ENCODE measurements at places on chromosomes 6 and 20. TPM values are rescaled to one million over a fixed set of nuclear protein-coding genes. Genes with fewer than 3 reads are reported as not detected.
A peak's percentile ranks its signal among the peaks of the same experiment; 100 is the strongest.

The TBC1D22B gene
- total RNA-seq: 9.1 TPM

The SIRPA gene
- total RNA-seq: 15.3 TPM

The SUMO4 gene
- 1.6 TPM for total RNA-seq

The VGLL2 gene
- total RNA-seq: not detected

The MDC1 gene
- total RNA-seq: 75.8 TPM

The PHACTR3 gene
- not detected for total RNA-seq

The SPTLC3 gene
- not detected for total RNA-seq

The IRF4 gene
- 1.2 TPM for total RNA-seq

The MCHR2 gene
- not detected for total RNA-seq

The WFDC5 gene
- not detected for total RNA-seq

The HAO1 gene
- total RNA-seq: 0.12 TPM

GRCh38 chr20:19920381-19921138 lies 96.6 kb upstream of the NAA20 start:
- no peak overlapping the region for H3K4me3 ChIP-seq
- no peaks in the 10 kb centered on the region for H3K36me3 ChIP-seq
- no peaks in the 10 kb centered on the region for H3K27me3 ChIP-seq
- H3K27ac ChIP-seq: no peak overlapping the region

- no peaks in the 10 kb centered on the region for H3K4me1 ChIP-seq
- no peaks in the 10 kb centered on the region for H3K36me3 ChIP-seq
- no peak overlapping the region for H3K4me3 ChIP-seq
- H3K27me3 ChIP-seq: no peaks in the 10 kb centered on the region
- DNase-seq: no peak
These were observed 174.8 kb upstream of the ARG1 start for GRCh38 chr6:131398176-131398575.

- H3K4me1 ChIP-seq: no peaks in the 10 kb centered on the region
- H3K4me3 ChIP-seq: no peak overlapping the region
These were observed 8.5 kb upstream of the ANGPT4 start for GRCh38 chr20:924639-925038.

GRCh38 chr20:40635971-40636370 lies 53.1 kb downstream of the MAFB start:
- no peaks in the 10 kb centered on the region for H3K4me1 ChIP-seq
- no peak overlapping the region for H3K27ac ChIP-seq
- H3K27me3 ChIP-seq: peaks cover 16% of the 10 kb centered on the region
- H3K4me3 ChIP-seq: no peak overlapping the region
- H3K36me3 ChIP-seq: no peaks in the 10 kb centered on the region
- DNase-seq: no peak

DNA sequence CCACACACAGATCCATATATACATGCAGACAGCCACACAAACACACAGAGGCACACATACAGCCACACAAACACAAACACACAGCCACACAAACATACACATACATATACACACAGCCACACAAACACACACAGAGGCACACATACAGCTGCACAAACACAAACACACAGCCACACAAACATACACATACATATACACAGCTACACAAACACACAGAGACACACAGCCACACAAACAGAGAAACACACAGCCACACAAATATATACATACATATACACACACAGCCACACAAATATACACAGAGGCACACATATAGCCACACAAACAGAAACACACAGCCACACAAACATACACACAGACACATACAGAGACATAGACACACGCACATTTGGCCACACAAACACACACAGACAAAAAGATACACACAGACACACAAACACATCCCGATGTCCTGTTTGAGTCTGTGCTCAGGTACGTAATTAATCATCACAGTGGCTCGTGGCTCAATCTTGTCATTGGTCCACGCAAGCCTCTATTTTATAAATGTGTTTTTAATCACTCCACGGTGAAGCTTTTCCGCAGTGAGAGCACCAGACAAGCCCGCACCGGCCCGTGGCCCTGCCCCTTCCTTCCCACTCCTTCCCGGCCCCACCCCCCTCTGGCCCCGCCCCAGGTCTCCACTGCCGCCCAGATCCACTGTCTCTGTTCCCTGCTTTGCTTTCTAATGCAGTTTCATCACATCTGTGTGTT lies 135.3 kb downstream of the CDH4 start:
- no peaks in the 10 kb centered on the region for H3K27me3 ChIP-seq
- no peak overlapping the region for H3K4me3 ChIP-seq
- H3K36me3 ChIP-seq: no peaks in the 10 kb centered on the region
- no peak overlapping the region for H3K27ac ChIP-seq

GRCh38 chr6:33633084-33633461 lies 12.0 kb downstream of the ITPR3 start:
- no peak for DNase-seq
- peak overlapping the region; percentile 22 for H3K4me3 ChIP-seq

- H3K36me3 ChIP-seq: no peaks in the 10 kb centered on the region
- peaks cover 25% of the 10 kb centered on the region for H3K4me1 ChIP-seq
- H3K4me3 ChIP-seq: no peak overlapping the region
- DNase-seq: no peak
- H3K27ac ChIP-seq: no peak overlapping the region
These were observed 55.4 kb downstream of the LAMA4 start for GRCh38 chr6:112199001-112199403.

- no peaks in the 10 kb centered on the region for H3K4me1 ChIP-seq
- H3K4me3 ChIP-seq: no peak overlapping the region
- no peaks in the 10 kb centered on the region for H3K27me3 ChIP-seq
- no peaks in the 10 kb centered on the region for H3K36me3 ChIP-seq
These were observed 52.0 kb downstream of the HIVEP1 start for GRCh38 chr6:12064131-12064530.

DNA sequence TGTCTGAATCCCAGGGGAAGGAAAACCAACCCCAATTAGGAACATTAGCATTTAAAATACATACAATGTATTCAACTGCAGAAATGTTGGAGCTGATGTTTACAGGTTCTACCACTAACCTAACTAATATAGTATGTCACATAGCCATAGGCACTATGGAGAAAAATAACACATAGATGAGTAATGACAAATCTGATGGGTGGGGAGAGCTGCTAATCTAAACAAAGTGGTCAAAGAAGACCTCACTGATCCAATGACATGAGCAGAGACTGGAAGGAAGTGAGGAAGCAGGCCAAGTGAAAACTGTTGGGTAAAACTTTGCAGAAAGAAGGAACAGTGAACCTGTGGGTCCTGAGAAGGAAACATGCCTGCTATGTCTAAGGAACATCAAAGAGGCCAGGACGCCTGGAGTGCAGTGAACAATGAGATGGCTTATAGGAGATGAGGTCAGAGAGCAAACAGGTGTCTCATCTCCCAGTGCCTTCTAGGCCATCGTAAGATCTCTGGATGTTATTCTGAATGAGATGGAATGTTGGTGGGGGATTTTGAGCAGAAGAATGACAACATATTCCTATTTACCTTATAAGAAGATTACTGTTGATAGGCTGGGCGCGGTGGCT lies 135.7 kb downstream of the ALDH8A1 start:
- DNase-seq: no peak
- H3K27ac ChIP-seq: no peak overlapping the region

- DNase-seq: no peak
- H3K27ac ChIP-seq: no peak overlapping the region
- no peak overlapping the region for H3K4me3 ChIP-seq
- H3K36me3 ChIP-seq: no peaks in the 10 kb centered on the region
These were observed 3.3 kb upstream of the RSPO3 start for GRCh38 chr6:127115084-127115655.

DNA sequence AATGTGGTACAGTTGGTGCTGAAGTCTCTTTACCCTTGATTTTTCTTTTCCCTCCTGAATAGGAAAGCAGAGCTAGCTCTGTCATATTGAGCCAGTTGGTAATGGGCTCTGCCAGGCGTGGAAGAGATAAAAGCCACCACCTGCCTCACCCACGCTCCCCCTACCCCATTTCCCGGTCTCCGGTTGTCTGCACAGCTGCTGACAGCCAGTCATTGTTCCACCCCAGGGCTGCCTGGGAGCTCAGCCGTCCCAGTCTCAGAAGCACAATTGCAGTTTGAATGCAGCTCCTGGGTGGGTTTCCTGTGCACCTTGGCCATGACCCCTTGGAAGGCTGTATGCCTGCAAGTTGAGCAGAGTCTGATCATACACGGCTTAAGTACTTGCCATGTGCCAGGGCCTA lies 675.2 kb upstream of the FLRT3 start:
- H3K27me3 ChIP-seq: no peaks in the 10 kb centered on the region
- DNase-seq: no peak
- H3K36me3 ChIP-seq: no peaks in the 10 kb centered on the region
- H3K4me1 ChIP-seq: no peaks in the 10 kb centered on the region
- no peak overlapping the region for H3K27ac ChIP-seq
- no peak overlapping the region for H3K4me3 ChIP-seq

- H3K27me3 ChIP-seq: no peaks in the 10 kb centered on the region
- H3K4me3 ChIP-seq: no peak overlapping the region
- peaks cover 1% of the 10 kb centered on the region for H3K36me3 ChIP-seq
- no peak for DNase-seq
These were observed 31.2 kb downstream of the TNFRSF21 start for GRCh38 chr6:47278545-47278944.

- no peaks in the 10 kb centered on the region for H3K36me3 ChIP-seq
- DNase-seq: no peak
- H3K27me3 ChIP-seq: no peaks in the 10 kb centered on the region
- H3K4me1 ChIP-seq: no peaks in the 10 kb centered on the region
These were observed 61.4 kb downstream of the CARMIL1 start for GRCh38 chr6:25340431-25341202.

All from HCT116 (cell line).